Inflammatory macrophage treated with lipopolysaccharide for 1 hour (primary cell): ENCODE measurements at places on chromosomes 1 and 21.

DNA sequence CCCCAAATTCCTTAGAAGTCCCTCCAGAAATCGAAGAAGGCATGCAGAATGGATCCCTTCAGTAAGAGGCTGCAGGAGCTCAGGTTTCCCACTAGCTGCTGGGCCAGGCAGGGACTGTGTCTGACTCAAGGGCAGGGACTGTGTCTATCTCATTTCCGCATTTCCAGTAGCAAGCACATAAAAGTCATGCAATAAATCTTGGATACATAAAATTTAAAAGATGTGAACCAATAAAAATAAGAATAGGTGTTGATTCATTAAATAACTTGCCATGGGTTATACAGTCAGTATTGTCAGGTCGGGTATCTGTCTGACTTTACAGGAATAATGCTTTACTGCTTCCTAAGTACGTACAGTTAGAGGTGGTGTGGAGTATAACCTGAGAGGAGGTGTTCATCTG is 15.2 kb downstream of the PM20D1 start:
- DNase-seq: no peak

GRCh38 chr1:145695821-145696629 is 11.1 kb downstream of the PDZK1 start:
- peak; percentile 16 for DNase-seq

GRCh38 chr1:230966358-230966873 is 12.2 kb downstream of the TTC13 start:
- no peak for DNase-seq

GRCh38 chr1:184191181-184191621 is 139.7 kb downstream of the TSEN15 start:
- peak; percentile 33 for DNase-seq

DNA sequence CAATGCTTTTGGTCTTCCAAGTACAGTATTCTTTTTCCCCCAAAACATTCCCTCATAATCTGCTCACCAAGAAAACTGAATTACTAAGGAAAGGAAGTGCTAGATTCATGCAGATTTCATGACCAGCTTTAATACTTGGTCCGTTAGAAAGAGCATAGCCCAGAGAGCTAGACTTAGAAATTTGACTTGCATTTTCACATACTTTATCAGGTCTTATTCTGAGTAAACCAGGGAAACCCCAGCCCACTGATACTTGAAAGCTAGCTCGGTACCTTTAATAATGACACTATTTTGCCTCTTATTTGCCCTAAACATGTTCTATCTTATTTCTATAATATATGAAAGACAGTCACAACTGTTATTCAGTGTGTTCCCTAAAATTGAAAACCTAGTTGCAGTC is 204.5 kb downstream of the TTLL7 start:
- no peak for DNase-seq

DNA sequence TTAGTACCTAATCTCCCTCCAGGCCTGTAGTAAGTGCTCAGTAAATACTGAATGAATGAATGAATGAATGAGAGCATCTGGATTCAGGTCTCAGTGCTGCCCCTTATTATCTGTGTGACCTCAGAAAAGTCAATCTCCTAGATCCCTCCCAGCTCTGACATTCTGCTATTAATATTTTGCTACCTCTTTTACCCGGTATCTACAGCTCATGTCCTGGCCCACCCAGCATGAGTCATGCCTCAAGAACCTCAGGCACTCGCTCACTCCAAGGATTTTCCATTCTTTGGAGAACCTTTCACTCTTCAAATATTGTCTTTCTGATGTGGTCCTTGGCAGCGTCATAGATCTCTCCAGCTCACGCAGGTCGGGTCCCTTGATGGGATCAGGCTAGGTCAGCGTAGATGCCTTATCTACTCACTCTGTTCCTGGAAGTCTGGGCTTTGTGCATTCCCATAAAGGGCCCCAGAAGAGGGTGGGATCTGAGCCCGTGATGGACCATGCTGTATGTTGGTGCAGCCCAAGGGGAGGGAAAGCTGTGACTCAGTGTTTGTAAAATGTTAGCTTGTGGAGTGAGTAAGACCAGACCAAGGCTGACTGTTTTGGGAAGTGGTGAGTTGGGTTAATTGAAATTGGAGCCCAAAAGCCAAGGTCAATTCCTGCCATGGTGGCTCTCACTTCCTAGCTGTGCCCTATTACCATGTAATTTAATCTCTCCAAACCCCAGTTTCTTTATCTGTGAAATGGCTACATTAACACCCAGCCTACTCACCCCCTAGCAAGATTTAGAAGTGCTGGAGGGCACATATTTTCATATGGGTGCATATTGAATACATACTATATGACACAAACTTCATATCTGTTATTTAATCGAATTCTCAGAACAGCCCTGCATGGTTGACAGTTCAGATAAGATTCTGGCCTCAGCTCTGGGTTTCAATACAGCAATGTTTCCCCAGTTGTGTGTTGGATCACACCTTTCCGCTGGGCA is 214.1 kb upstream of the USP24 start:
- DNase-seq: no peak

DNA sequence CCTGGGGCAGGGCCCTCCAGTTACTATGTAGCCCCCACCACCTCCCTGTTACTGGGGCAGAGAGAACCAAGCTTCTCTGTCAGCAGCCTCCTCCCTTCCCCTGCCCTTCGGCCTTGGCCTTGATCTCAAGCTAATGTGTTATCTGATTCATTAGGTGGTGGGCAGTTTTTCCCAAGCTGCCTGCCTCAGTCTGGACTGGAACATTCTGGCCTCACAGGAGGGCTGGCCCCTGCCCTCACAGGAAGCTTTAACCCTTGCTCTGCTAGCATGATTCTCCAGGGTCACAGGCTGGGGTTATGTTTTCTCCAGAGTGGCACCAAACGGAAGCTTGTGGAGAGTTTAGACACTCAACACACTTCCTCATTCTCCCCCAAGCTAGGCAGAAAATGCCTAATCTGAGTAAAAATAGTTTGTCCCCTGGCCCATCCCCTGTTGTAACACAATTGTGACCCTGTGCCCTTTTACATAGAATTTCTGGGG is 37.2 kb upstream of the SLC6A9 start:
- DNase-seq: peak; percentile 65

- DNase-seq: peak; percentile 81
These were observed 30.2 kb upstream of the CD1D start for GRCh38 chr1:158150523-158150922.

DNA sequence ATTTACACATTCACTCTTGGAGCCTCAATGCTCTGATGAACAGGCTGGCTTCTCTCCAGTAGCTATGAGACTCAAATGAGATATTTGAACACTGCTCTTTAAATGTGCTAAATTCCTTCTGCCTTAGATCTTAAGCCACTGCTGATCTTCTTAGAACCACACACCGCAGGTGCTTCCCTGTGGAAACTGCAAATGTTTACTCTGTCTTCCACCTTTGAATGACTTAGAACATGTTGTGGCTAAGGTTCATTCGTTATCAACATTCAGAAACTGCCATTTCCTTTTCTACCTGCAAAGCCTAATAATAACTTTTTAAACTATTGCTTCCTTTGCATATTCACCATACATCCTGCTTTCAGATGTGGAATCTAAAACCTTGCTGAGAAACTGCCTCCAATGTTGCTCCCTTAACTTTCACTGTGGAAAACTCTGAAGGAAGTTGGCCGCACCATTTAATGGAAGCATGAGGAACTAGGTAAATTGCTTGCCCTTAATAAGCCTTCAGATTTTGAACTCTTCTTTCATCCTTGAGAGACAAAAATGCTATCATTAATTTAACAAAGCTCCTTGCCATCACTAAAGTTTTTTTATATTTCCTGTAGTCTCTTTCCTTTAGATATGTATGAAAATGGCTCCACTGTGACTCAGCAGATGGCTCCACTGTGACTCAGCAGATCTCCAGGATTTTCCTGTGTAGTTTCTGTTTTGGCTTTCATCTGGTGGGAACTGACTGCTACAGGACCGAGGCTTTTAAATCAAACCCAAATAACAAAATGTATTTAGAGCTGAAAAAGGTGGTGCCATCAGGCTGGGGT is 143.8 kb downstream of the TNFSF18 start:
- DNase-seq: no peak

DNA sequence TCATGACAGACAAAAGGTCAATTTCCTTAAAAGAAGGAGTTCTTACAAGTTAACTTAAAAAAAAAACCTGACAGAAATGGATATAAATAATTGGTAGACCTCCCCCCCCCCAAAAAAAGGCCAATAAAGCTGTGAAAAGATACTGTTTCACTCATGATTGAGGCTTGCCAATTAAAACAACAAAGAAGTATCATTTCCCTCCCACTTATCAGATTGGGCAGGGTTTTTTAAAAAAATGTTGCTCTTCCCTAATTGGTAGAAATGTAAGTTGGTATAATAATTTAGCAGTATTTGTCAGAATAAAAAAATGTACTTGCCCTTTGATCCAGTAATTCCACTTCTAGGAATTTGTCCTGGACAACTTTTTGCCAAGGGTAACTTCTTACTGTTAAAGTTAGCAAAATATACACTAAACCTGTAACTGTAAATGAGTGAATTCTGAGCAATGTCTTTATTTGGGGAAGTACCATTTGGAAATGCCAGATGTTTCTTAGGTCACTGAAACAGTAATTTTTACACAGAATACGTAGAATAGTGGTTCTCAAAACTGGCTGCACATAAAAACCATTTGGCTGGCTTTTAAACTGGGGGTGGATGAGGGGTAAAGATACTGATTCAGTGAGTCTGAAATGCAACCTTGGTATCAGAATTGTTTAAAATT is 17.5 kb downstream of the RNF2 start:
- peak; percentile 64 for DNase-seq

DNA sequence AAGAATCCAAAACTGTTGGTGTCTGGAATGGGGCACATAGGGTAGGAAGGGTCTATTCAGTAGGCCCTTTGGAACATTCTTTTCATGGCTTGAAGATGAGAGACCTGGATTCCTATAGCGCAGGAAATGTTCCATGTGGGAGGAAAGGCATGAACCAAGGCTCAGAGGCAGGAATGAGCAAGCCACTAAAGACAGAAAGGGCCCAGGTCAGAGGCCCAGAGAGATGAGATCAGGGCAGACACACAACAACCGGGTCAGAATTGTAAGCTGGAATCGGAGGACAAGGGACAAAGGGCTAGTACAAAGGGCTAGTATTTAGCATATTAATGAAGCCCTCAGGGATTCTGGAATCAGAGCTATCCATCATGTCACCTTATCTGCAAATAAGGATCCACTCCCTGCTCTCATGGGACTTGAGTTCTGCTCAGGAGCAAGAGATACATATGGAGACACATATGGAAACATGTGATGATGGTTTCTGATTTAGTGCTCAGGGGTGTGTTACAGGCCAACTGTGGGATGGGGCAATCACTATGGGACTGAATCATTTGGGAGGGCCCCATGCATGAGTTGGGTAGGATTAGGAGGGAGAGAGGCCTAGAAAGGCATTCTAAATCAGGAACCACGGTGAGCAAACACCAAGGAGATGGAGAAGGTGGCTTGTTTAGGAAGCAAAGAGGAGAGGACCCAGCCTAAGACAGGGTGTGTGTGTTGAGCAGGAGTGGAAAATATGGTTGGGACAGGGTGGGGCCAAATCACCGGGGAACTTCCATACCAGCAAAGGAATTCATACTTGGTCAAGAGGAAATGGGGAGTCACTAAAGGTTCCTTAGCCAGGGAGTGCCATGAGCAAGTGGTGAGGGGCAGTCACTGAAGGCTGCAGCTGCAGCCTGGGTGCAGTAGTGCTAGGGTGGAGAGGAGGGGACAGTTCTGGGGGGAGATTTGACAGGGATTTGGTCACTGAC is 8.6 kb downstream of the NECTIN4 start:
- DNase-seq: peak; percentile 49

- DNase-seq: peak; percentile 93
These were observed 7.0 kb downstream of the PTCH2 start for GRCh38 chr1:44835738-44836675.

GRCh38 chr1:45348966-45349677 is 8.9 kb upstream of the MUTYH start:
- DNase-seq: no peak

GRCh38 chr1:87826681-87827251 is 498.1 kb downstream of the LMO4 start:
- DNase-seq: peak; percentile 61

- DNase-seq: no peak
These were observed 17.2 kb upstream of the SYNC start for GRCh38 chr1:32719681-32720275.

DNA sequence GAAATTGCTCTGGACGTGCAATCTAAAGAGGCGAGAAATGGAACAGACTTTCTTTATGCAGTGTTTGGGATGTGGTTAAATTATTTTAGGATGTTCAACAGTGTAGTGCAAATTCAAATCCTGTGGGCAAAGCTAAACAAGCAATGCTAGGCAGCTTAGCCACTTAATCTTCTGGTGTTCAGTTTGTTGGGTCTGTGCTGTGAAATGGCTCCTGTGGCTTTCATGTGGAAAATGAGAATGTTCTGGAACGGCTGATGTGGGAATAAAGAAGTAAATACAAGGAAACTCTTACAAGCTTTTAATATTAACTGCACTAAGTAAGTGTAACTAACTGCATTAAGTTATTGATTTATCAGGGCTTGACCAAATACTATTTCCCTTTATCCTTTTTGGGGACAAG is 766.6 kb downstream of the ADGRL2 start:
- no peak for DNase-seq

DNA sequence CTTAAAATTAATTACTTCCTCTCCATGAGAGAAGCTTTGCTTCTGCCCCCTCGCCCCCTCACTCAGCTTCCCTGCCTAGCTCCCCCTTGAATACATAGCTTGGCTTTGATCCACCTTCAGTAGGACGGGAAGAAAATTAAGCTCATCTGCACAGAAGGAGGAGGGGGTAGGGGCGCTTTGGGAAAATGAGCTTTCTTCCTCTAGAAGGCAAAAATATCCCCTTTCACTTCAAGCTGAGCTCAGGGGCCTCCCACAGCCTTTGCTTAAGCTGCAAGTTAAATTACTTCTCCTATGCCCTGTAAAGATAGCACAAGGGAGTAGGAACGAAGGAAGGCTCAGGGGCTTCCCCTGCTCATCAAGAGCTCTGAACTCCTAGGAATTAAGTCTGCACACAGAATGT is 65.2 kb upstream of the GOLT1A start:
- peak; percentile 18 for DNase-seq

DNA sequence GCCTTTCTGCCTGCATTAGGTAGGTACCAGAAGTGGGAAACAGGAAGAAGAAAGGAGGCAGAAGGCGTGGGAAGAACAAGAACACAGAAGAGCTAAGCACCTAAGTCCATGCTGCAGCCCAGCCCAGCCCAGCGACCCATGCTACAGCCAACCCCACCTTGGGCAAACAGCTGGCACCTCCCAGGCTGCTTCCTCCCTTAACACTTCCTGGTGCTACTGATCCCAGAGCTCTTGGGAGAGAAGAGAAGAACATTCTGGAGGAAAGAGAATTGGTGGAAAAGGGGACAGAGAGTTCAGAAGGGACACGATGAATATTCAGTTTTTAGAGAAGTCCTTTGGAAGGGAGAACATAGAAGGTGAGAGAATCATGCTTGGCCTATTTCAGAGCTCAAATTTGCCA is 28.5 kb downstream of the PLEKHA6 start:
- no peak for DNase-seq
